Substantia nigra (tissue), 51 donors: ENCODE measurements at places on chromosomes 1 and 21.

GRCh38 chr1:78501203-78501602, 10.4 kb downstream of the PTGFR start:
- no peak for DNase-seq

DNA sequence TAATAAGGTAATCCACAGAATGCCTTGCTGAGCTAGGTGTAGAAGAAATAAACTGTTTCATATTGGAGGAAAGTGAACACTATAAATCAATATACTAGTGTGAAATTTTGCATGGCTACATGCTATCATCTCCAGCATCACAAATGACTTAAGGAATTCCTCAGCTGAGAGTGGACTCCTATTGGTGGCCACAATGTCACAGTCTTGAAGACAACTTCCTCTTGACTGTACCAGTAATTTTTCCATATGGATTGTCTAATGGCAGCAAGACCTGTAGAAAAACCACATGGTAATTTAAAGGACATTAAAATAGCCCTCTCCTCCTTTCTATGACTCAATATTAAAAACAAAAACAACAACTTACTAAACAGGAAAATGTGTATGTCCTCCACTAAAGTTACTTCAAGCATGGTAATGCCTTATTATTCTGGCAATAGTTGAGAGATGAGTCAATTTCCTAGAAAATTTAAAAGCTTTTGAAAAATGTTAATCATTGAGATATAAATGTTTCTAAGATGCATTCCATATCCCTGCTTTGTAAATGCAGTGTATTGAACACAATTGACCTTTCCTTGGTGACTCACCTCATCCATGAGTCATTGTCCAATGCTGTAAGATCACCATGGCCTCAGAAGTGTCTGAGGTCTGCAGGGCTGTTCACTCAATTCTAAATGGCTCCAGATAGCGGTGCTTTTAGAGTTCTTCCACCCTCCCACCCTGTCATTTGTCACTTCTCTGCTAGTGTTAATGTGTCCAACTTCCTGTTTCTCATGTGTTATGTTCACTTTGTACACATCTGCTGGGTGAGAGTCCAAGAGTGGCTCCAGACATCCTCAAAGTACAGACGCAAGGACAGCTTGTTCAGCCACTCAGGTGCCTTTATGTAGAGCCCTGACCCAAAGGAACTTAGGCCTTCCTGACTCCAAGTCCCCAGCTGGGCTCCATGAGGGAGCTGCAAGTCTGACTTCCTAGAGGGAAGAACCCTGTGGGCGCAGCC, 32.8 kb upstream of the DNASE2B start:
- DNase-seq: no peak

DNA sequence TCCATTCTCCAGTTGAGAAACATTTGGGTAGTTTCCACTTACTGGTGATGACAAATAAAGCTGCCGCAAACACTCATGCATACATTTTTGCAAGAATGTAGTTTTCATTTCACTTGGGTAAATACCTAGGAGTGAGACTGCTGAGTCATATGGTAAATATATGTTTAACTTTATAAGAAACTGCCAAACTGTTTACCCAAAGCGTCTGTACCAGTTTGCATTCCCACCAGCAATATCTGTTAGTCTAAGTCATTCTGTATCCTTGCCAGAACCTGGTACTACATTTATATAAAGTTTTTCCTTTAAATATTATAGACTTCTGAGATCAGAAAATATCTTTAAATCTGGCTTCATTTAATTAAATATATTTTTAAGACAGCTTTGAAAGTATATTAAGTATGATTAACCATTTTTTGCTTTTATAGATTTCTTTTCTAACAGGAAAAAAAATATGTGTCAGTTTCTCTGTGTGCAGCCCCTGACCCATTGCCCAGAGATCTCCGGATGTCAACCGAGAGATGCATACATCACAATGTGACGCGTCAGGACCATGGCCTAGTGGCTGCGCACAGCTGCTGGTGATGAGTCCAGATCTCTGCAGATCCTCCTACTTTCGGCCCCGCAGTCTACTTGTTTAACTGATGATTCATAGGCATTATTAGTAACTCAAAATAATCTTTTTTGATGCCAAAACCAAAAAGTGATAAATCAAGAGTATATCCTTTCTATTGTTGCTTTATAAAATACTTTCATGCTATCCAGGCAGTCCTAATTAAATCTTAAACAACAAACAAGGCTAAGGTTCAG, 227.1 kb upstream of the MAP1LC3C start:
- DNase-seq: no peak

DNA sequence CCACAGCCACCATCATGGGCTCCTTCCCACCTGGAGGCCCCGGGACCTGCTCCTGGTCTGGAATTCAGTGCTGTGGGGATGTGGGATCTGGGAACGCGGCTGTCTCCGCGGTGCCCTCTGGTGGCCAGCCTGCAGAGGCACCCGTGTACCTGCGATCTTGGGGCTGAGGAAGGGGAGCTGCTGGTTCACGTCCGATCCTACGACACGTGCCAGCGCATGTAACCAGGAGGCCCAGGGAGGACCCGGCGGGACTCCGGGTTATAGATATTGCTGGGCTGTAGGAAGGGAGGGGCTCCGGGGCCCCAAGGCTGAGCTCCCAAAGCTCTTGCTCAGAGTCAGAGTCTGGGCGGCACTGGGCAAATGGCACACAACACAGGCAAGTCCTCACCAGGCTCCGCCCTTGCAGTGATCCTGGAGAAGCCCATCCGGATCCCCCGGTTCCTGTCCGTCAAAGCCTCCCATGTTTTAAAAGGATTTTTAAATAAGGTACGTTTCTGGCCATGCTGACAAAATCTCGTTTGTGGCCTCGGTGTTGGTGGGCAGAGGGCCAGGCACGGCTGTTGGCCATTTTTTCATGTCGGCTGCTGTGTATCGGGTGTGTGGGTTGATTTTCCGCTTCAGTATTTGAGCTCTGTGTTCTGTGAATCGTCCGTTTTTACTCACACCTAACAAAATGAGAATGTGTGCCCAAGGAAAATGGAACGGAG, 20.1 kb downstream of the FAAP20 start:
- DNase-seq: no peak

DNA sequence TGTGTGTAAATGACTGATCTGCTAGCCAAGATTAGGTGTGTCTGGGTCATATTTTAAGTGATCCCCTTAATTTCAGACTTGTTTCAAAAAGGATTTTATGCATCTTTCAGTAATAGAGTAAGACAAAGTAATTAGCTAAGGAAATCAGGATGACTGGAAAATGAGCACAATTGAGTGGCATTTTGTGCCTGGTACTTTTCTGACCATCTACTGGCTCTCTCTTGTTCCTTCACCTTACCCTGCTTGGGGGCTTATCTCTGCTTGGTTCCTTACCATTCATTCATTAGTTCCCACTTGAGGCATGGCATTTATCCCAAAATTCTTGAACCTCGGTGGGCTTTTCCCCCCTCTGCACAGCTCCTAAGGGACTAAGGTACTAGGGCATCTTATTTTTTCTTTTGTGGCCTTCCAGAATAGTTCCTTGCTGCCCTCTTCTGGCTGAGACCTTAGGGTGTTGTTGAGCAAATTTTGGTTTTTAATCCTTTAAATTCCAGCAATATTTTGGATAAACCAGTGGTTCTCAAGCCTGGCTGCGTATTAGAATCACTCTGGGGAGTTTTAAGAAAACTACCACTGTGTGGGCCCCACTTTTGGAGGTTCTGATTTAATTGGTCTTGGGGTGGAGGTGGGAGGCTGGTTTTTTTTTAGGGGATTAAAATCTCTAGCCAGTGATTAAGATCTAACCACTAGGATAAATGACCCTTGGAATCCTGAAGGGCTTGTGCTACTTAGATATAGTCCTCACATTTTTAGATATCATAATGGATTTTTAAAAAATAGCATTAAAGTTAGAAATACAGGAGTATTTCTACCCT, 50.8 kb downstream of the HS2ST1 start:
- no peak for DNase-seq

- no peak for DNase-seq
Observed at GRCh38 chr1:198056255-198056654, 100.5 kb upstream of the NEK7 start.

GRCh38 chr1:76857138-76857537, 10.1 kb upstream of the ST6GALNAC5 start:
- DNase-seq: no peak

DNA sequence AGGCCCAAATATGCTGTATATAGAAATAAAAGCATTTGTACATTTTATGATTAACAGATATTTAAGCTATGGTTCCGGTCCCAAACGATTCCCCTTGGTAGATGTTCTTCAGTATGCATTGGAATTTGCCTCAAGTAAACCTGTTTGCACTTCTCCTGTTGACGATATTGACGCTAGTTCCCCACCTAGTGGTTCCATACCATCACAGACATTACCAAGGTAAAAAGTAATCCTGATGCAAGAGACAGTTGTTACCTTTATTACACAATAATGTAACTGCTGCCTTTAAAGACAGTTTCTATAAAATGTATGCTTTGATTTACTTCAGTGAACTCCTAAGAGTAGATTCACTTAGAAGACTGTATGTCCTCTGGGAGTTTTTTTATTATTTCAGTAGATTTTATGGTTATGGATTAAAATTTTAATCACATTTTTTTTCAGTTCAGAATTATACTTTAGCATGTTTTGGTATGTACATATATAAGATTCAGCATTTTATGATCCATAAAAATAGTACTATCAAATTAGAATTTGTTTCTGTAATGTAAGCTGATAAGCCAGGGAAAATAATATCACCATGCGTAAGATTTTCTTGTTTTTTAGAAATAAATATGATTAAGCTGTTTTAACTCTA, 96.5 kb downstream of the USP25 start:
- no peak for DNase-seq

DNA sequence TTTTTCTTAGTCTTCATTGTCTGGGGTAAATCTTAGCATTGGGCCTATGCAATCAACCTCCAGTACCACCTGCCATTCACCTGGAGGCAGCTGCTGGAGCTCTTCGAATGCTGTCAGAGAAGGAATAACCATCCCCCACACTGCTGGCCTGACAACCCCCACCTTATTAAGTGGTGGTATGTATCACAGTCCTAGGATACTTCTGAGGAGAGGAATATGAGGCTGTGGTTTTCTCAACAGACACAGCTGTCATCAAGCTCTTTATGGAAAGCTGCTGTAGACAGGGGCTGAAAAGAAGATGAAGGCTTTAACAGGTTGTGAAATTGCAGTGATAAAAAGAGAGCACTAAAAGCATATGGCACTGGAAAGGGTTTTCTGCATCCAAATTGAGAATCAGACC, 61.7 kb downstream of the TSEN15 start:
- no peak for DNase-seq
